ENCODE measurements at places on chromosomes 2 and 18.

GRCh38 chr2:177989029-177989885 lies 83.3 kb downstream of the PDE11A start:
- no peak for DNase-seq

- no peak for DNase-seq
Observed at GRCh38 chr2:172021955-172022354, 22.2 kb downstream of the METAP1D start.

DNA sequence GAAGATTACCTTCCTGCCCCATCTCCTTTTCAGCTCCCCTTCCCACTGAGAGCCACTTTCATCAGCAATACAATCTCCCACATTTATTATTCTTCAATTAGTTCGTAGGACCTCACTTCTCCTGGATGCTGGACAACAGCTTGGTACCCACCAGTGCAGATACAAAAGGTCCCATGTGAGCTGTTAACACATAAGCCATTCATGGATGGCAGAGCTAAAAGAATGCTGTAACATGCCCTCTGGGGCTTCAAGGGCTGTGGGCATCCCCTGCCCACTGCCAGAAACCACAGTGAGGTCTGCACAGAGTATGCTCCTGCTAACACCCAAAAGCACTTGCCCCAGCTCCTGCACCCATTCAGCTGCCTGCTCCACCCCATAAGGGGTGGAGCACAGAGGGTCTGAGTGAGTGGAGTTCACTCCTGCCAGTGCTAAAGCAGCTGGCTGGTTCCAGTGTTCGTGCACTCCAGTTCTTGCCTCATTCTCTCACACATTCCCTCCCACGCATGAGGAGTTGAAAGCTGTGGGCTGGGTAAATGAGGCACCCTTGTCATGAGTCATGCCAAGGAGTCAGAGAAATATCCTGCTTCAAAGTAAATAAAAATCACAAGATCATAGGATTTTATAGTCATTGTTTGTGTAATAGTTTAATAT lies 305.9 kb upstream of the TMEFF2 start:
- peak; percentile 25 for DNase-seq

DNA sequence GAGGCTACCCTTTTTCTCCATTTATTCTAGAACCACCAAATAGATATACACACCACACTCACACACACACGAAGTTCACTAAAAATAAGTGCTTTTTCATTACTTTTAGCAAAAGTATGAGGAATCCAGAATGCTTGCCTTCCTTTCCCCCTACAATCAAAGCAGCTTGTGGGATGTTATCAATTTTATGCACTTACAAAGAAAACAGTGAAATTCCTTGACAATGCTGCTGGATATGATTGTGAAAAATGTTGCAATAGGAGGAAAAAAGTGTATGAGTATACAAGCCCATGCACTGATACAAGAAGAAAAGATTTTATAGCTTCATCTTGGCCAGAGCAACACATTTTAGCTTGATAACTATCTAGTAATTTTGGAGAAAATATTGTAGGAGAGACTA lies 269.2 kb downstream of the XIRP2 start:
- no peak for DNase-seq

DNA sequence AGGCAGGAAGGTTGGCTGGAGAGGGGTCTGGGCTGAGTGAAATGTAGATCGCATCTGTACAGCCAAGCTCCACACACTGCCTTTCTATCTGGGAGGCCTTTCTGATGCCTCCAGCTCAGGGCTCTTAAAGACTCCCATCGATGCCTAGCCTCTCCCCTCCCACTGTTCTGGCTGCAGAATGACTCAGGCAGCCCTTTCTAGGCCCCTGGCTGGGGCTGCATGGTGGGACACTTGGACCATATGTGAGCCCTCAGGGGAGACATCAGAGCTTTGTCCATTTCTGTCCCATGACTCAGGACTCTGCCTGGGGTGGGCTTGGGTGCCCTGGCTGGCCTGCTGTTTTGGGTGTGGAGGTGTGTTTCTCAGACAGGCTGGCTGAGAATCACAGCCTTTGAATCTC lies 101.3 kb downstream of the CELF4 start:
- no peak for DNase-seq

DNA sequence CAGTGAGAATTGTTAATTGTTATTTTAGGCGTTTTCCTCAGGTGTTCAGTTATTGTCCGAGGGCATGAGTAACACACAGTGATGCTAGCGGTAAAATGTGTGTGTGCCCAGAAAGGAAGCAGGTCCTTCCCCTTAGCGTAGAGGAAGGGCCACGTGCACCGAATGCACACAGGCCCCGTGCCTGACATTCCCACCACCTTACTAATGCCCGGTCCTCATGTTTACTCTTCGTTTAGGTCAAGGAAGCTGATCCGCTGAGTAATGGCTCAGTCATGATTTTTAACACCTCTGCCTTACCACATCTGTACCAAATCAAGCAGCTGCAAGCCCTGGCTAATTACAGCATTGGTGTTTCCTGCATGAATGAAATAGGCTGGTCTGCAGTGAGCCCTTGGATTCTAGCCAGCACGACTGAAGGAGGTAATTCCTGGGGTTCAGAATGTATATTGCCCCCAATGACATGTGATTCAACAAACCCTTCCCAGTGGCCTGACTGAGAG lies 76.7 kb downstream of the MERTK start:
- no peak for DNase-seq

- no peak for DNase-seq
Observed at GRCh38 chr2:51846796-51847195, 814.9 kb upstream of the NRXN1 start.

DNA sequence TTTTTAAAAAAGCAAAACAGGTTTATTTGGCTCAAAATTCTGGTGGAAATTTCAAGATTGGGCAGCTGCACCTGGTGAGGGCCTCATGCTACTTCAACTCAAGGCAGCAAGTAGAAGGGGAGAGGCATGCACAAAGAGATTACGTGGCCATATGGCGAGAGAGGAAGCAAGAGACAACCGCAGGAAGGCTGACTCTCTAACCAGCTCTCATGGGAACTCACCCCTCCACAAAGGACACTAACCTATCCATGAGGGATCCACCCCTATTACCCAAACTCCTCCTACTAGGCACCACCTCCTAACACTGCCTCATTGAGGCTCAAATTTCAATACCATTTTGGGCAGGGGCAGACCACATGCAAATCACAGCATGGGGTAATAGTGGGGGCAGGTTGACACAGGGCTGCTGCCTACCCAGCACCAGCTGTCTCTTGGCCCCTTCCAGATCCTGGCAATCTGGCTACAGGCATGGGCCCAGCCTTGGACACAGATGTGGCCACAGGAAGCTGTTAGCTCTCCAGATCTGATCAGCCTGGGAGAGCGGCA lies 2.0 kb upstream of the CAPN10 start:
- no peak for DNase-seq

DNA sequence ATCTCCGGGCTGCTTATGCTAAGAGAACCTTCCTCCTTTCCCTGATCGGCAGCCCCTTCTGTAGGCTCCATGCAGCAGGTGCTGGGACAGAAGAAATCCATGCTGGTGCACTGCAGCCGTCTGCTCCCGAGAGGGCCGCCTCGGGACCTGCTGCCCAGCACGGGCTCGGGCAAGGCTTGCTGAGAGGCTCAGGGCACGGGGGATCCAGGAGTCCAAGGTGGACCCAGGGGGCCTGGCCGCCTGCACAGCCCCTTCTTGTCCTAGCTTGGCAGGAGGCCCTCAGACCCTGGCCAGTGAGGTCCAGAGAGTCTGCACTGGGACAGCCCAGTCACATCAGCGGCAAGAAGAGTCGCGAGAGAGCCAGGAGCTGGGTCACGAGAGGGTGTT lies 13.3 kb upstream of the DUSP2 start:
- no peak for DNase-seq

GRCh38 chr2:127695491-127696472 lies 5.5 kb upstream of the SFT2D3 start:
- no peak for DNase-seq

GRCh38 chr18:10265560-10266333 lies 188.7 kb upstream of the APCDD1 start:
- no peak for DNase-seq

DNA sequence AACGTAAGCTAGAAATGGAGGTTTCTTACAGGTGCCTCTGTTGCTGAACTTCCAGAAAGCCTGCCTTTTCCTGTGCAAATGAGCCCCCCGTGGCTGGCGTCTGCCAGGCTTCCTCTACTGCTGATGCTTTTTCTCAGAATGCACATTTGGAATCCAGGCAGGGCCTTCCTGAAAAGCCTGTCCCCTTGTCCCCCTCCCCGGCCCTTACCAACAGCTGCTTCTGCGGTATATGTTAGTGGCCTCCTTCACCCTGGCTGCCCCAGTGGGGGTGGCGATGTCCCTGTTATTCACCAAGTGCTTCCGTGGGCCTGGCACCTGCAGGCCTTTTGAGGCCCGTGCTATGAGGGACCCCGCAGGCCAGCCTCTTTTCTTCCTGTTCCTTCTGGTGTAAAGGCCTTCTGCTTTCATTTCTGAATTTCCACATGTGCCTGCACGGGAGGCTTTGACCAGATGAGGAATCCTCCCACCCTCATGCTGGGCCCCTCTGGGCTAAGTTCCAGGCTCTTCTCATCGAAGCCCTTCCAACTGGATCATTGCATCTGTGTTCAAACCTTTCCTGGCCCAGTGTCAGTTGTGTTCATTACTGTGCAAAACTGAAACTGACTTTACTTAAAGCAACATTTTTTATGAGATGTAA lies 10.4 kb downstream of the CNDP2 start:
- DNase-seq = no peak

DNA sequence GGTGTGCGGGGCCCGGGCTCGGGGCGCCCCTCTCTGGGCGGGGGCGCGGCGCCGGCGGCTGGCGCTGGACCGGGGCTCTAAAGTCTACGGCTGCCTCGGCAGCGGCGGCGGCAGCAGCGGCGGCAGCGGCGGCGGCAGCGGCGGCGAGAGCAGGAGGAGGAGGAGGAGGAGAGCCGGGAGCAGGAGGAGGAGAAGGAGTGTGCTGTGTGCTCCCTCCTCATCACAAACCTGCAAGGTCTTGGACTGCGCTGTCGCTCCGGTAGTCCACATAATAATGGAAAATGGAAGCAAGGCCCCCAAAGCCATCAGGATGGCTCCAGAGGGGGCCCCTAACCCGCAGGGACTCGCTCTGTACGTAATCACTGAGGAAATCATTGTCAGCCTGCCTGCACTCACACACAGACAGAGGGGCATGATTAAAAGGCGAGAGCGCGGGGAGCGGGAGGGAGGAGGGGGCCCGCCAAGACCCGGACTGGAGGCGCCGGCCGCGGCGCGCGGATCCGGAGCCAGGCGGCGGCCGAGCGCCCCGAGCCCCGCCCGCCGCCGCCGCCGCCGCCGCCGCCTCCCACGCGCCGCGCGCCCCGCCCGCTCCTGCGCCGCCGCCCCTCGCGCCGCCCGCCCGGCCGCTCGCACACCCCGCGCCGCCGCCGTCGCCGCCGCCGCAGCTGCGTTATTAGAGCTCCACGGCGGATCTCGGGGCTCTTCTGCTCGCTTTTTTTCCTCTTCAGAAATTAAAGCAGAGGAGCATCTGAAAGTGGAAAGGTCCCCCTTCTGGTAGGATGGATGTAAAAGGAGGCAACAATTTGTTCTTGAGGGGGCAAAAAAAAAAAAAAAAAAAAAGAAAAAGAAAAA lies at the start of gene ZNF521:
Gene ZNF521, minus strand, starts transcription at position 390 of the 852 bp plus-strand sequence. CDS start 1,220 bp downstream, outside the sequence.
- peak; percentile 6 for DNase-seq

DNA sequence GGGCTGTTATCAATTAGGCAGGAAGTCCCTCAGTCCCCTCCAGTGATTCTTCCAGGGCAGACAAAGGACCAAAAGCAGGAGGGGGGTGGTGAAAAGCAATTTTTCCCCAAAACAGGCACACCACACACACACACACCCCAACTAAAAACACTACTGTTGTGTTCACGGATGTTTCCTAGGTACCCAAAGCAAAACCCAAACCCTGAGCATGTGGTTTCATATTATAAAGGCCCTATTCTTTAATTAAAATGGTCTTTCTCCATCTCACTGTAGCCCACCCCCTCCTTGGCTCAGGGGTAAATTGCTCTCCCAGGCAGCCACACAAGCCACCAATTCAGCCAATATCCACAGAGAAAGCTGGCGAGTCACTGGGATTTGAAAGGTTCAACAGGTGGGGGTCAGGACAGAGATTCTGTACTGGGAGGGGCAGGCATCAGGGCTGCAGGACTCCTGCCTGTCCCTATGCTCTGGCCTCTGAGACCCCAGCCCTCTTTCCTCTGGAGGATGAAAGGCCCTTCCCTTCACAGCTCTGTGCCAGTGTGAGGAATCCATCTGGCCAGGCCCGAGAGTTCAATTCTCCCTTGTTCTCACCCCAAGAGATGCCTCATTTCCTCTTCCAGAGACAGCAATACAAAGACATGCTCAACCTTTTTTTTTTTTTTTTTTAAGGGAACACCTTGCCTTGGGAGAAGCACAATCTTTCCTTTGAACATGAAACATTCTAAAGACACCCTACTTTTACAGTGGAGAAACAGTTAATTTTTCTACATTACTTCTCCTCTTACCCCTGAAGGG lies 43.6 kb downstream of the SPRED2 start:
- DNase-seq = no peak

DNA sequence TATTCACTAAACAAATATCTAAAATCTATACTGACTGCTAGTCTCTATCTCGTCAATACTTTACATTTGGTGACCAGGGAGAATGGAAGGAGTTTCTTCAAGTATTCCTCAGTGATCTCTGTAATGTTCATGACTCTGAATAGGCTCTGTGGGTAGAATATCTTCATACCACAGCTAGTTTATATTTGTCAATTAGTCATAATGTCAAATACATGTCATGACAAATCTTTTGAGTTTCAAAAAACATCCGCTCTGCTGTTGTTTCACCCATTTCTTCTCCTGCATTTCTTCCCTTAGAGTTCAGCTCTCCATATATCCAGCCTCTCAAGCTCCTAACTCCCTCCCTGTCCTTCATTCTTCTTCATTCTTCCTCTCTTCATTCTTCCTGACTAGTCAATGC lies 206.5 kb upstream of the FANCL start:
- no peak for DNase-seq

- no peak for DNase-seq
Observed at GRCh38 chr2:152762202-152762601, 43.8 kb downstream of the ARL6IP6 start.

DNA sequence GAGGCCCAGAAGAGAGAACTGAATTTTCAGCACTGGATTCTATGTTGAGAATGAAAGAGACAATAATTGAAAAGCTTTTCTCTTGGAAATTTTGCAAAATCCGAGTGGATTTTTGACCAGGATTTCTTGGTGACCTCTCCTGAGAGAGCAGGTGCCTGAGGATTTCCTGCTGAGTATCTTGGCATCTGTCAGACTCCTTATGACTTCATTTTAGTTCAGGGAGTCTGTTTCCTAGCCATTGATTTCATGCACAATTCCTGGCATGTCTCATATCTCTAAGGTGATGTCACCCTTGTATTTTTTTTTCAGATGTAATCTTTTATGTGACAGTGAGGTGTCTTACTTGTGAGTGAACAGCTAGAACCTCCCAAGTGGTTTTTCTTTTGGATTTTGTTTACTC lies 195.9 kb downstream of the NEDD4L start:
- DNase-seq = no peak

GRCh38 chr18:45567123-45567522 lies 48.2 kb upstream of the SLC14A2 start:
- DNase-seq = no peak
